Endodermal cell (in vitro differentiated cells): ENCODE measurements at places on chromosomes 11 and 22. TPM values are rescaled to one million over a fixed set of nuclear protein-coding genes. Genes with fewer than 3 reads are reported as not detected.

DNA sequence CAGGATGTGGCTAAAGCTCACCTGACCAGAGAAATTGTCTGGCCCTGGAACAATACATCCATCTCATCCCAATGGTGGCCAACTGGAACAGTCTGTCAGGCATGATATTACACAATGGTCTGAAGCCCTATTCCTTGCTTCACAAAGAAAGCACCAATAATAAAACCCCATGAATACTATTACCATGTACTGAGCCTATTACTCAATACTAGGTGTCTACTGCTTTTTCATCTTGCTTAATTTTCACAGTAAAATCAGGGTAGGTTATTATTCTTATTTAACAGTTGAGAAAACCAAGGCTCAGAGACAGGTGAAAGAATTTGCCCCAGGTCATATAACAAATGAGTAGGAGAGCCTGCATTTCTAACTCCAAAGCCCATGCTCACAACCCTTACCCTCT lies 68.9 kb upstream of the CAPRIN1 start:
- DNase-seq: no peak

DNA sequence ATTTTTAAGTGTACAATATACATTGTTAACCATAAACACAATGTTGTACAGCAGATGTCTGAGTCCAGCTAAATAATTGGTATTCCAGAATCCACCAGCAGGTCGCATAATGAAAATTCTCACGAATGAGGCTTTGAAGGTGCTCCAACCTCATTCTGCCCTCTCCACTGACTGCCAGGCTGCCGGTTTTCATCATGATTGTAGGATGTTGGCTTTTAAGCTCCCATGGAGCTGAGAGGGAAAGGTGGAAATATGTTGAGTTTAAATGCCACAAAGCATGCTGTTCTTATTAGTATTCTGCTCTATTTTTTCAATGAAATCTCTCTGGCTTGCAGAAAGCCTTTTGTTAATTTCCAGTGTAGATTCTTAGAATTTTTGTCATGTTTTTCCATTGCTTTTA lies 337.2 kb upstream of the DDI1 start:
- DNase-seq: no peak

- no peak for DNase-seq
Measured at GRCh38 chr22:37870273-37870672, 21.1 kb downstream of the EIF3L start.

DNA sequence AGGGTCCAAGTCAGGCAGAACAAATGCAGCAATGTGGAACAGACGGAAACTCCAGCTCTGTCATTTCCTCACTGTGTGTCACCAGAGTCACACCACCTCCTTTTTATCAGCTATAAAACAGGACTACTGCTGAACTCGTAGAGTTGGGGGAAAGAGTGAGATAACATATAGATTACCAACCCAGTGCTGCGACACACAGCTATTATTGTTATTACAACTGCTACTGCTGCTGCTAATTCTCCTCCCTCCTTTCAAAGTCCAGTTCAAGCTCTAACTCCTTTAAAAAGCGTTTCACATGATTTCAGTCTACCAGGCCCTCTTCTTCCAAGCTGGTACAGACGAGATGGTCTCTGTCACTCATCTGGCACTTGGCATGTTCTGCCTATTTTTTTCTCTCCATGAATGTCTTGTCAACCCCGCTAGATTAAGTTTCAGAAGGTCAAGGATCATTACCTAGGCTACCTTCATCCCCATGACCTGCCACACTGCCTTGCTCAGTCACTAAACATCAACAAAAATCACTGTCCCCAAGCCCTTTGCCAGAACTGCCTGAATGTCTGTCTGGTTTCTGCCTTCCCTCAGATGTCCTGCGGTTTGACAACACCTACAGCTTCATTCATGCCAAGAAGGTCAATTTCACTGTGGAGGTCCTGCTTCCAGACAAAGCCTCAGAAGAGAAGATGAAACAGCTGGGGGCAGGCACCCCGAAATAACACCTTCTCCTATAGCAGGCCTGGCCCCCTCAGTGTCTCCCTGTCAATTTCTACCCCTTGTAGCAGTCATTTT lies 3.7 kb upstream of the MTFP1 start:
- DNase-seq: no peak

OR51B2 gene
- total RNA-seq: not detected in 2 replicates

DNA sequence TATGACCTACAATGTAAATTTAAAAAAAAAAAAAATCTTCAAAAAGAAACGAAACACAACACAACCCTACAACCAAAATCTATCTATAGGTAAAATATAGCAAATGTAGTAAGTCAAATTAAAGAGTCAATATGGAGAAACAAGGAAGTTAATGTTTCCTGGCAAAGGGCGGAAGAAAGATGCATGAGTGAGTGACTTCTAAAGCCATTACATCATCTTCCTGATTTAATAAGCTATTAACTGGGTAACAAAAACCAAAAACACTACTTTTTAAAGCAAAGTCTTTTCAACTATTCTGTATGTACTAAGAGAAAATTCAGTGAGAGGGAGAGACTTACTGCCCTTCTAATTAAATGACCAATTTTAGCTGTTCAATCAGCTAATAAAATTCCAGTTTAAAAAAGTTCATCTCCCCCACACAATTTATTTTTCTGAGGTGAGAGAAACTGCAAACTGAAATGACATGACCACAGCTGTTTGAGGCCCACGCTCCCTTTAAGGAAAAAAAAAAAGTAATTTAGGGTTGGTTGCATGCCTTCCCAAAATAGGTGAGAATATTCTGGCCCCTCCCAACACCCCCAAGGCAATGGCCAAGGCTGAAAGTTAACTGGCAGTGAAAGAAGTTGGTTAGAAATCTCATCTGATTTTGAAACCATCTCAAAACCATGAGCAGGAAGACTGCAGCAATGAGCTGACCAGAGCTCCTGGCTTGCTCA lies 5.9 kb downstream of the SF1 start:
- DNase-seq: no peak
